ENCODE measurements at places on chromosomes 5 and 9. TPM values are rescaled to one million over a fixed set of nuclear protein-coding genes. Genes with fewer than 3 reads are reported as not detected.

DNA sequence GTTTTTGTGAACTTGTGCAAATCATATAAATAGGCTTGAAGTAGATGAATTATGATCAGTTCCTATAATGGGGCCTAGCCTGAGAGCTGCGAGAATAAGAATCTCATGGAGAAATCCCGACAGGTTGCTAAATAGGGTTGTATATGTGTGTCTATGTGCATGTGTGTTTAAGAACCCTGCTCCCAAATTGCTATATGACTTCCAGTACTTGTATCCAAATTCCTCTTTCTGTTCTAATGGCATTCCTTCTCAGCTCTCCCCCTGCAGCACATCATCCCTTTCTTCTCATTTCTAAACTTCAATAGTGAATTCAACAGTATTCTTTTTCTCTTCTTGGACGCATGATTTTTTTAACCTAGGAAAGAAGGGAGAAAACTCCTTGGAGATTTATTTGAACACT is 277.2 kb downstream of the GAS1 start:
- DNase-seq: no peak

DNA sequence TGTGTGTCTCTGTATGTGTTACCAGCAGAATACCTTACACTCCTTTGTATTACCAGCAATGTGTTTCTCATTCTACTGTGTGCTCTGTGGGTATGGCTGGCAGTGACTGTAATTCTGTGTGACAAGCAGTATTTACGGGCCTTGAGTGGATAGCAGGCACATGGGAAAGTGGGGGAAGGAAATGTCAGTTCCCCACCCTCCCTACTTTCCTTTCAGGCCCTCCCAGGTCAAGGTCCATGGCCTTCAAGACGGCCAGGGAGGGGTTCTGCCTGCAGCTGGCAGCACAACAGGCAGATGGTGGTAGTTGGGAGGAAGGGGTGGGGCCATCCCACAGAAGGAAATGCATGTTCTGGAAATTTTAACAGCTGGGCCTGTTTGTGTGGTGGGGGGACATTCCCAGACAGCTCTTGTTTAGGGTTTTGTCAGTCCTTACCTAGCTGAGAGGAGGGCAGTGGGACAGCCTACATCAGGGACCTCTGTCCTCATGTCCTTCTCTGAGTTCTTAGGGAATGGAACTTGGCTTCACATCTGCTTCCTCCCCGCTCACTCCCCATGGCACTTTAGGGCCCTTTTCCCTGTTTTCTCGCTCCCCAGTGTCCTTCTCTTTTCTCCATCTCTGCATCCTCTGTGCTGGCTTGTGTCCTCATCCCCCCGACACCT is 14.6 kb upstream of the TNIP1 start:
- no peak for DNase-seq

DNA sequence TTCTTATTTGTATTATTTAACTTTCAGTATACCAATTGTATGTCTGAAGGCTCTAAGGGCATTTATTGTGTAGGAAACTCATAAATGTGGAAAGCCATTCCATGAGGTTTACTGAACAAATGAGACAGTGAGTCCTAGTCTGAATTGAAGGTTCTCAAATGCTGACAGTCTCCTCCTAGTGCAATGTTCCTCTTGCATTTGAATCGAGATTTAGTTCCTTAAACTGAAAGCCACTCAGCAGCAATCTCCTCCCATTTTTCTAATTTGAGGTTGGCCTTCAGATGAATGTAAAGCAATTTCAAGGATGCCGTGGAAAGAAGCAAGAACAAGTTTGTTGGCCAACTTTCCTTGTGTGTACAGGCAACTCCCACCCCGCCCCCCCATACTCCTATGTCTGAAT is 493.2 kb upstream of the KLF4 start:
- no peak for DNase-seq

Gene CCDC171
- total RNA-seq: 18.8 TPM

Gene CYFIP2
- total RNA-seq: 27.3 TPM

Gene C8G
- 5.1 TPM for total RNA-seq

Measured in tibial nerve (tissue), 4 donors.